Right lung (tissue), 10 donors: ENCODE measurements at places on chromosomes 11 and 22.

GRCh38 chr11:64007629-64008282 is 21.5 kb downstream of the OTUB1 start:
- DNase-seq, result no peak

DNA sequence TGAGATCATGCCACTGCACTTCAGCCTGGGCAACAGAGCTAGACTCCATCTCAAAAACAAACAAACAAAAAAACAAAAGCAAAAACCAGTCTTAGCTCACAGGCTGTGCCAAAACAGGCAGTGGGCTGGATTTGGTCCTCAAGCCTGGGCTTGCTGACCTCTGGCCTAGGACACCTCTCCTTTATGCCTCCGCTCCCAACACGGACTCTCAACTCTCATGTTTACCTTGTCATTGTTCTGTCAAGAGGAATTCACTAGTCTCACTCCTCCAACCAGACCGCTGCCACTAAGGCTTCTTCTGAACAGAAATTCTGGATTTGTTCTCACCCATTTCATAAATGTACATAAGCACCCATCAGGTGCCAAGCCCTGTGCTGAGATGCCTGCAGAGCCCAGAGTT is 42.6 kb downstream of the FAM83F start:
- no peak for DNase-seq

DNA sequence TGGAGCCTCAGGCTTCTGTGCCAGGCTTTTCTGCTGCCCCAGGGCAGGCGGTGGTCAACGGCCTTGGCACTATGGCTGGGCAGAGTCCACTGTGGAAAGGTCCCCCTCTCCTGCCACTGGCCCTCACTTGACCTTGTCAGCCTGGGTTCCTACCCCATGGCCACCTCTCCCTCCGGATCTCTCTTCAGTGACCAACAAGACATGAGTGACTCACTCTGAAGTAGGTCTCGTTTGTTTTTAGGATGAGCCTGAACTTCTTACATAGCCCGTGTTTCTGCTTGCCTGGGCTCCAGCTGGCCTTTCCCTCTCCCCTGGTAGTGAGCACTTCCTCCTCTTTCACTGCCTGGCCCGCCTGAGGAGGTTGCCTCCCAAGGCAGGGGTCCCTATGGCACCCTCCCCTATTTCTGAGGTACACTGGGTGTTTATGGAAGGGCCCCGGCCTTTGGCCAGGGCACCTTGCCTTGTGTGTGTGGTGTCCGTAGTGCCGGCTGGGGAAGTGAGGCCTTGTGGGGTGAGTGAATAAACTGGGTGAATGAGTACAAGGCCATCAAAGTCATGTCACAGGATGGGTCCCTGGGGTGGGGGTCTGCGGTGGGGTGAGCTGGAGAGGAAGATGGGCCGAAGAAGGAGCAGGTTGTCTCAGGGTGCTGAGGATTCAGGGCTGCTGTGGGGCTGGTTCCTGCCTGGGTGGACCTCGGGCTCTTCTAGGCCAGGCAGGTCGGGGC is 5.0 kb downstream of the SHANK3 start:
- DNase-seq, result no peak

DNA sequence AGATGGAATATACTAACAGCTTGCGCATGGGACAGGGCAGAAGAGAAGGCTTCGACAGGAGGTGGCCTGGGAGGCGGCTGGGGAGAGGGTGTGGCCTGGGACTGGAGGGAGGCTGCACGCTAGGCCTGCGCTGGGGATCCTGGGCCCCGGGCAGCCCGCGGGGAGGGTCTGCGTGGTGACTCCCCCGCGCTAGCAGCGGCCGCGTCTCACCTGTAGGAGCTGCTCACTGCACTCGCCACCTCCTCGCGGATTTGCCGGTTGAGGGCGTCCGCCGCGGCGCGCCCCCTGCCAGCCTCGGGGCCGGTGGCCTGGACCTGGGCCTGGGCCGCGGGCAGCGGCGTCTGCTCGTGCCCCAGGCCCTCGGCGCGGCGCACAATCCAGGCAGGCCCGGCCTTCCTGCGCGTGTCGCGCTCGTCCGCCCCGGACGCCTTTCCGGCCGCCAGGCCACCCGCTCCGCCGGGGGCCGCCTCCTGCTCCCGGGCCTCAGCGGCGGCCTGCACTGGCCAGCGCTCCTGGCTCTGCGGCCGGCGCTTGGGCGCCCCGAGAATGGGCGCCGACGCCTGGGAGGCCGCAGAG is 1.5 kb downstream of the MAP6 start:
- peak; percentile 18 for DNase-seq

GRCh38 chr11:12092714-12093113 is 17.7 kb upstream of the MICAL2 start:
- DNase-seq, result no peak

GRCh38 chr22:29541845-29542244 is 11.7 kb downstream of the THOC5 start:
- DNase-seq, result no peak

DNA sequence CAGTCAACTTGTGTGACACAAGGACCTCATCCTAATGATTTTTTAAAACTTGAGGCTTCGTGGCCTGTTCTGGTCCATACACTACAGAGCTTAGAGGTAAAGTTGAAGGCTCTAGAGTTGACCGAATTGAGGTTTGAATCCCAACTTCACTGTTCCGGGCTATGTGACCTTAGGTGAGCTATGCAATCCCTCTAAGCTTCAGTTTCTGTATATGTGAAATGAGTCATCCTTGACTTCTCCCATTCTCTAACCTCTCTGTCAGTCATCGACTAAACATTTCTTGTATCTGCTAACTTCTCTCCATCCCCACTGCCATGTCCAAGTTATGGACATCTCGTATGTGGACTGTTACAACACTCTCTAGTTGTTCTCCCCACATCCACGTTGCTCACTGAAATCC is 178.2 kb upstream of the TMEM45B start:
- no peak for DNase-seq

DNA sequence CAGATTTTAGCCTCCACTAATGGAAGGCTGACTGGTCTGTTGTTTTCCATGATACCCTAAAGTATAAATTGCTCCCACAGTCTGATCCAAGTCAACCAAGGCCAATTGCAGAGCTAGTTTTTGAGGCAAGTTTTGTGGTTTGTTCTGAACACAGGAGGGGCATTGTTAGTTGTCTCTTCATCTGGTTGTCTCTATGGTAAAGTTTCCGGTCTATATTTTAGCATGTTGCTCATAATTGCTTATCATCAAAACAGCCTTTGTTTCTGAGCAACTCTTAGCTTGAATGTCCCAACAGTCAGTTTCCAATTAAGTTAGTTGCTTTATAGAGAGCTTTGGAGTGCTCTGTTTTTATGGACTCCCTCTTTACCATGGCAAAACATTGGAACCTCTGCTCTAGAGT is 217.6 kb upstream of the CARD18 start:
- DNase-seq, result no peak

DNA sequence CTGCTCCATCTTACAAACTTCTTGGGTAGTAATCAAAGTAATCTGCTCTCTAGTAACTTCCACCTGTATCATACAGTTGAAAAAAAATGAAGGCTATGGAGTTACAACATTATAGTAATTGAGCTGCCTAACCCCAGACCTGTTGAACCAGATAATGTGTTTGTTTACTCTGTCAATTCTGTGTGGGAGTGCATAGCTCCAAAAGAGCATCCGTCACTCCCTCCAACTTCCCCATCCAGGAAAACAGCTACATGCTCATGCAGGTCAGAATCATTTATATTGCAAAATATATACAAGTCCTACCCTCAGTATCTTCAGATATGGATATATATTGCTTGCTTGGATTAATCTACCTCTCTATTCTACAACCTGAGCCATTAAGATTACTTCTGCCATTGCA is 244.0 kb upstream of the ANO5 start:
- DNase-seq, result no peak

DNA sequence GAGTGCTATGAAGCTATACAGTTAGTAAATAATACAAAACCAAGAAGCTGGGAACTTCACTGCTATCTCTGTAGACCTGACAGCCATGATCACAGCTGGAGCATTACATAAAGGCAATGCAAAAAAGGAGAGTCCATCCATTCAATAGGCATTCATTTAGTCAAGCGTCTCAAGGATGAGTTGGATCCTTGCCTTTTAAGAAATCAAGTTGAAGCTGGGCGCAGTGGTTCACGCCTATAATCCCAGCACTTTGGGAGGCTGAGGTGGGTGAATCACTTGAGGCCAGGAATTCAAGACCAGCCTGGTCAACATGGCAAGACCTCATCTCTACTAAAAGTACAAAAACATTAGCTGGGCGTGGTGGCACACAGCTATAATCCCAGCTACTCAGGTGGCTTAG is 48.1 kb upstream of the ALKBH3 start:
- no peak for DNase-seq

- no peak for DNase-seq
These were observed 16.1 kb upstream of the BRSK2 start for GRCh38 chr11:1373536-1374214.

DNA sequence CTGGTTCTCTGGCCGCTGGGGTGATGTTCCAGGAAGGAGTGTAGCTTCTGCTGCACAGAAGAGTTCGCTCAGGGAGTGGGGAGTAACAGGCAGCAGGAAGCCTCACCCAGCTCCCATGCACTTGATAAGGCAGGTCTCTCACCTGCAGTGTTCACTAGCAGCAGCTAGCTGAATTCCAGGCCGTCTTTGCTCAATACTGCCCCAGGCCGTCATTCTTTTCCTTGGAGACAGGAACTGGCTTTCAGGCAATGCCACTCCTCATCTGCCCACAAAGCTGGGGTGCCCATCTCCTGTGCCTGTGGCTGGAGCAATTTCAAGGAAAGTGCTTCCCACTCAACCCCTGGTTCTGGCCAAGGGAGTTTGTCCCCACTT is 66.1 kb downstream of the ARHGAP42 start:
- no peak for DNase-seq

DNA sequence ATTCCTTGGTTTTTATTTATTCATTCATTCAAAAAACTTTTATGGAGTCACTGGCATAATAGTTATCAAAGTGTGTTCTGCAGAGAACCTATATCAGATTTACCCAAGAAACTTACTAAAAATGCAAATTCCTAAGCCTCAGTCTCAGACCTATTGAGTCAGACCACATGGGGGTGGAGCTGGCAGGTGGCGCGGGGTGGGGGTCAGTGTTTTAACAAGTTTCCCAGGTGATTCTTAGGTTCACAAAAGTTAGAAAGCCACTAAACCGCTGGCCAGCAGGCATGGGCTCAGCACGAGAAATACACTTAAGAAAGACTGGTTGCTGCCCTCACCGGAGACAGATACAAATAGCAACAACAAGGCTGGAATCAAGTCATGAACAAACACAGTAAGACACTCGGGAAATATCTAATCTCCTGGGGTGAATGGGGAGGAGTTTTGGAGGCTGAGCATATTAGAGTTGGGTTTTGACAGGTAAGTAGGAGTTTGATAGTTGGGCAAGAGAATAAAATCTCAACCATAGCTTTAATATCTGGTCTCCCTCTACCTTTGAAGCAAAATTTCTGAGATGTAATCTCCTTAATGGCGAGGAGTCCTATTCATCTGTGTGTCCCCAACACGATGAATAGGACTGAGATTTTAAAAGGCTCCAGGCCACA is 167.5 kb upstream of the NECTIN1 start:
- DNase-seq, result no peak

DNA sequence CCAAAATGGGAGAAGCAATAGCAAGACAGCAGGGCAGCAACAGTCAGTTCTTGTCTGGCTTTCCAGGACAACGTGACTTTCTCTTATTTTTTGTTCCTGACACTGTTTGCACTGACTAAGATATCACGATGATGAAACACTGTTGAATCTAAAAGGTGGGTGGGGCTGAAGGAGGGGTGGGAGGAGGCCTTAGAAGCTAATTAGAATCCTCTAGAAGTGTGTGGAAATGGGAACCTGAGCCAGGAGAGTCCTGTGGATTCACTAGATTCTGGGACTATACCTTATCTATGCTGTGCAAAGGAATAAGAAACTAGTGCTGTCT is 300.3 kb downstream of the ST3GAL4 start:
- no peak for DNase-seq

GRCh38 chr11:82782825-82783374 is 49.2 kb upstream of the FAM181B start:
- DNase-seq, result no peak

DNA sequence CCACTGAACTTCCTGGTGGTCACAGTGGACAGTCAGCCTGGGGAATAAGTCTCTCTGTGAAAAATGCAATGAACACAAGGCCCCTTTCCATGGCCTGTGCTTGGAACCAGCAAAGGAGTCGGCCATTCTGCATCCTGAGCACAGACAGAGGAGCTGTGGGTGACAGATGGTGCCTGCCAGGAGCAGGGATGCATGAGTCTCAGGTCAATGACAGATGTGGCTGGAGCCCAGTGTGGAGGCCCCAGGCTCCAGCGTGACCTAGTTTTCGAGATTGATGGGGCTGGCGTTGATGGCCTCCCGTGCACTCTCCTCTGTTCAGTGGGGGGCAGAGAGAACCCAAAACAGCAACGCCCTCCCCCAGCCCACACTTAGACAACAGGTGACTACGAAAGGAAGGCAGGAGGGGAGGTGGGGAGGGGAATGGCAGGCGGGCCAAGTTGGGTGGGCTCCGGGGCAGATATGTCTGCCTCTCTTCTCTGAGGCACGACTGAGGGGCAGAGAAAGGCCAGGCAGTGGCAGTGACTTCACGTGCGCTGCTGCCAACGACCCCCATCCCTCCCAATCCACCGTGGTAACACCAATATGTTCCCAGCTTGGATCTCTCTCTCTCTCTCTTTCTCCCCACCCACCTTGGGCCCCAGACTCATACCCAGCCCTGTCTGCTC is 34.4 kb upstream of the CD5 start:
- no peak for DNase-seq
